ENCODE measurements at places on chromosomes 6 and 20. TPM values are rescaled to one million over a fixed set of nuclear protein-coding genes. Genes with fewer than 3 reads are reported as not detected.
A peak's percentile ranks its signal among the peaks of the same experiment; 100 is the strongest.

- no peak for DNase-seq
- H3K27ac ChIP-seq = no peak overlapping the region
- no peak overlapping the region for H3K4me3 ChIP-seq
- H3K4me1 ChIP-seq = peaks cover 22% of the 10 kb centered on the region
- no peaks in the 10 kb centered on the region for H3K36me3 ChIP-seq
- H3K27me3 ChIP-seq = no peaks in the 10 kb centered on the region
Observed at GRCh38 chr6:143621876-143622605, 55.7 kb upstream of the PHACTR2 start.

- H3K4me1 ChIP-seq = no peaks in the 10 kb centered on the region
- H3K27ac ChIP-seq = no peak overlapping the region
- DNase-seq = no peak
- H3K36me3 ChIP-seq = no peaks in the 10 kb centered on the region
- H3K4me3 ChIP-seq = no peak overlapping the region
Observed at GRCh38 chr6:148924226-148925012, 177.6 kb downstream of the UST start.

DNA sequence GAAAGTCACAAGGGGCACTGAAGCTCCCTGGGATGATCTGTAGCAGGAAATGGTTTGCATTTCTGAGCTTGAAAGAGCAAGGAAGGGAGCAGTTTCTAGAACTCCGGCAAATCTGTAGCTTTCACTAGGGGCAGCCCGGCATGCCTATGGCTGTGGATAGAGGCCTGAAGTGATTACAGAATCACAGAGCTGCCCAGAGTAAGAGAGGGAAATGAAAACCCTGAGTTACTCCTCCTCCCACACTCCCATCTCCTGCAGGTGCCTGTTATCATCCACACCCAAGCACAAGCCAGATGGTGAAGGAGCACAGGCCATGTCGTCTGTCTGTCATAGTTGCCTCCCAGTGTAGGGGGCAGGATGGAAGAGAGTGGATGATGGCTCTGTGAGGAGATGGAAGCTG is 37.1 kb downstream of the HLA-F start:
- H3K4me1 ChIP-seq = peaks cover 11% of the 10 kb centered on the region
- H3K27ac ChIP-seq = no peak overlapping the region
- DNase-seq = no peak
- no peaks in the 10 kb centered on the region for H3K36me3 ChIP-seq
- H3K4me3 ChIP-seq = no peak overlapping the region
- H3K27me3 ChIP-seq = no peaks in the 10 kb centered on the region

DNA sequence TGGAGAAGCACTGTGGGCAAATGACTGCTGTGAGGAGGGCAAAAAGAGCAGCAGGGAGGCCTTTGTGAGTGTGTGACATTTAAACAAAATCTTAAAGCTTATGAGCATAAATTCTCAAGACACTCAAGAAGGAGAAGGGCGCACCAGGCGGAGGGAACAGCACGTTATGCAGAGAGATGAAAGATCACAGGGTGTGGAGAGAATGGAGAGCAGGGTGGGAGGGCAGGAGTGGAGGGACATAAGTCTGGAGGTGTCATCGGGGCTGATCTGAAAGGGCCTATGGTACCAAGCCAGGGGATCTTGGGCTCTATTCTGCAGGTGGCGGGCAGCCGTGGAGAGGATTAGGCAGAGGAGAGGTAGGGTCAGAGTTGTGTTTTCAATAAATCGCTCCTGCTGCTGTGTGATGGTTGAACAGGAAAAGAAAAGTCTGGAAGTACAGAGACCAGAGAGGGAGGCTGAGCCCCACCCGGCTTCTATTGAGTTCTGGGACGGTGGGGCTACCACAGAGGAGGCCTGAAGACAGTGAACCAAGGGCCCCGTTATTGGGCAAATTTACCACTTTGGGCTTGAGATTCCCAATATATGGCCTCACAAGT is 24.3 kb upstream of the DLGAP4 start:
- H3K4me3 ChIP-seq = no peak overlapping the region
- no peaks in the 10 kb centered on the region for H3K36me3 ChIP-seq
- peaks cover 14% of the 10 kb centered on the region for H3K27me3 ChIP-seq
- no peak for DNase-seq

Gene CAGE1
- total RNA-seq = 0.09 TPM

DNA sequence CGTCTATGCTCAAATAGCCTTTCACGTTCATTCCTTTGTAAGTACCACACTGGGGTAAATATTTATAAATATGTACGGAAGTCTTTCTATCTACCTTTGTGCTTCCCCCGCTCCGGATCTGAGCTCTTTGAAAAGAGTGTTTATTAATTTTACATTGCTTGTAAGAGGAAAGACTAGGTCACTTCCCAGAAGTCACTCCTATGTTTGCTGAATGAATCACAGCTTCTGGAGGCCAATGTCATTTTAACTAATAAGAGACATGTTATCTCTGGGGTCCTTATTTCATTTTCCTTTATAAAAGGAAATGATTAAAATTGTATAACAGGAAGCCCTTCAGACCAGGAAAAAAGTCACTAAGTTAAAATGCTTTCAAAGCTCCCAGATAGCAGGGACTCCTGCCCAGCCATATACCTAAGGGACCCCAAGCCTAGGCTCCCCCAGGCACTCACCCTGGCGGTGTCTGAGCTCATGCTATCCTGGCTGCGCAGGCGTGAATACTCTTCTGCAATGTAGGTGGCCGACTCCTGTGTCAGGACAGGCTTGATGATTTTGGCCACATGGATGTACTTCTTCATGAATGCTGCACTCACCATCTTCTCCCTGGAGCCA is 12.6 kb downstream of the MCM3 start:
- H3K27me3 ChIP-seq = no peaks in the 10 kb centered on the region
- H3K4me3 ChIP-seq = no peak overlapping the region
- no peak for DNase-seq
- H3K4me1 ChIP-seq = peaks cover 15% of the 10 kb centered on the region
- H3K36me3 ChIP-seq = peaks cover 80% of the 10 kb centered on the region

DNA sequence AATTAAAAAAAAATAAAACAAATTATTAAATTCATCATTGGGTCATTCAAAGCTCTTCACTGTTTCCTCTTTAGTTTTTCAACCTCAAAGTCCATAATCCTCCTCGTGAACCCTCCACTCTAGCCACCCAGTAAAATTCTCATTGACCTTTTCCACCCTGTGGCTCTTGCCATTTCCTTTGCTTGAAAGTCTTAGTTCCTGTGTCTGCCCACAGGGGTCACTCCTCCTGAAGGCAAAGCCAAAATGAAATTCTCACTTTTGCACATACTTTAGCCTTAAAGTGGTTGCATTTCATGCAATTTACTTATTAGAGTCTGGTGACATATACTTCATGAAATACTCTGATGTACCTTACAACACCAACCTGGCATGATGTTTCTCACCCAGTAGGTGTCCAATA is 263.7 kb downstream of the BMP2 start:
- H3K36me3 ChIP-seq = no peaks in the 10 kb centered on the region
- no peaks in the 10 kb centered on the region for H3K4me1 ChIP-seq
- no peak overlapping the region for H3K4me3 ChIP-seq

- H3K4me1 ChIP-seq = no peaks in the 10 kb centered on the region
- H3K4me3 ChIP-seq = no peak overlapping the region
- H3K36me3 ChIP-seq = no peaks in the 10 kb centered on the region
Observed at GRCh38 chr6:166267526-166267925, 40.7 kb downstream of the PRR18 start.

Gene TRIM38
- 24.9 TPM for total RNA-seq

GRCh38 chr6:83378621-83379388 is 52.0 kb downstream of the ME1 start:
- no peak overlapping the region for H3K4me3 ChIP-seq
- H3K27me3 ChIP-seq = peaks cover under 1% of the 10 kb centered on the region
- no peak for DNase-seq
- no peaks in the 10 kb centered on the region for H3K36me3 ChIP-seq
- H3K4me1 ChIP-seq = no peaks in the 10 kb centered on the region

Gene FAM217B
- total RNA-seq = 25.6 TPM

GRCh38 chr6:143074670-143075318 is 14.1 kb downstream of the AIG1 start:
- H3K27ac ChIP-seq = no peak overlapping the region
- no peak for DNase-seq
- peaks cover 13% of the 10 kb centered on the region for H3K4me1 ChIP-seq
- H3K4me3 ChIP-seq = no peak overlapping the region

GRCh38 chr20:57092112-57092899 is 174.1 kb downstream of the BMP7 start:
- no peaks in the 10 kb centered on the region for H3K36me3 ChIP-seq
- H3K4me1 ChIP-seq = peaks cover 15% of the 10 kb centered on the region
- DNase-seq = peak; percentile 84

All from activated CD4-positive, alpha-beta T cell treated with anti-CD3 and anti-CD28 coated beads for 36 hours (primary cell).